ENCODE measurements at places on chromosomes 11 and 22.

DNA sequence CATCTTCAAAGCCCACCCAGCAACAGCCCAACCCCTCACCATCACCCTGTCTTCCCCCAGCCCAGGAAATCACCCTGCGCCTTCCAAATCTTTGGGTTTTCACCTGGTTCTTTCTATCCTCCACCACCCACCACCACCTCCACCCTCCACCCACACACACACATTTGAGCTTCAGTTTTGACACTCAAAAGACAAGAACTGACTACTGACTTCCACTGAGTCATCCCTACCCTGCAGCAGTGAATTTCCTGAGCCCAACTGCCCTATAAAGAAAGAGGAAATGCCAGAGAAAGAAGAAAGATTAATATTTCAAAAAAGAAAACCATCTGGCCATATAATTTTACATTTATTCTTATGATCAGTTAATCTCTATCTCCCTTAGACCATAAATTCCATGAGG lies 137.5 kb downstream of the CHST1 start:
- DNase-seq, result no peak

- DNase-seq, result no peak
These were observed 54.6 kb upstream of the CHRM4 start for GRCh38 chr11:46445920-46446771.

GRCh38 chr22:22474733-22475132 lies 33.8 kb downstream of the ZNF280B start:
- DNase-seq, result no peak

- DNase-seq, result no peak
These were observed 226.7 kb upstream of the NARS2 start for GRCh38 chr11:78801161-78801884.

- DNase-seq, result no peak
These were observed 186.6 kb downstream of the ADAMTS15 start for GRCh38 chr11:130634961-130635473.

GRCh38 chr22:20246368-20247009 lies 21.6 kb downstream of the RTN4R start:
- no peak for DNase-seq

DNA sequence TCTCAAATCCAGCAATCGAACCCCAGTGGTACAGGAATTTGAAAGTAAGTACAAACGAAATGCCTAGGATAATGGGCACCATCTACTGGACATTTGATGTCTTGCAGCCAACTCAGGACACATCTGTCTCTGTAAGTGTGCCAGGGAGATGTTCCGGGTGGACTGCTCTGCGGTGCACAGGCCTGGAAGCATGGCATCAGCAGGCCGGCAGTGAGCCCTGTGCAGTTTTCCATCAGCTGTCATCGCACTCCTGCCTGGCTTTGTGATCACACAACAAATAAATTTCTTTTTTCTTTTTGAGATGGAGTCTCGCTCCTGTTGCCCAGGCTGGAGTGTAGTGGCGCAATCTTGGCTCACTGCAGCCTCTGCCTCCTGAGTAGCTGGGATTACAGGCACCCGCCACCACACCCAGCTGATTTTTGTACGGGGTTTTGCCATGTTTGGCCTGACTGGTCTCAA lies 71.0 kb downstream of the JAM3 start:
- no peak for DNase-seq

- DNase-seq, result no peak
These were observed 17.6 kb downstream of the ALG12 start for GRCh38 chr22:49900441-49901230.

GRCh38 chr22:36225333-36225922 lies 13.9 kb downstream of the APOL2 start:
- no peak for DNase-seq

DNA sequence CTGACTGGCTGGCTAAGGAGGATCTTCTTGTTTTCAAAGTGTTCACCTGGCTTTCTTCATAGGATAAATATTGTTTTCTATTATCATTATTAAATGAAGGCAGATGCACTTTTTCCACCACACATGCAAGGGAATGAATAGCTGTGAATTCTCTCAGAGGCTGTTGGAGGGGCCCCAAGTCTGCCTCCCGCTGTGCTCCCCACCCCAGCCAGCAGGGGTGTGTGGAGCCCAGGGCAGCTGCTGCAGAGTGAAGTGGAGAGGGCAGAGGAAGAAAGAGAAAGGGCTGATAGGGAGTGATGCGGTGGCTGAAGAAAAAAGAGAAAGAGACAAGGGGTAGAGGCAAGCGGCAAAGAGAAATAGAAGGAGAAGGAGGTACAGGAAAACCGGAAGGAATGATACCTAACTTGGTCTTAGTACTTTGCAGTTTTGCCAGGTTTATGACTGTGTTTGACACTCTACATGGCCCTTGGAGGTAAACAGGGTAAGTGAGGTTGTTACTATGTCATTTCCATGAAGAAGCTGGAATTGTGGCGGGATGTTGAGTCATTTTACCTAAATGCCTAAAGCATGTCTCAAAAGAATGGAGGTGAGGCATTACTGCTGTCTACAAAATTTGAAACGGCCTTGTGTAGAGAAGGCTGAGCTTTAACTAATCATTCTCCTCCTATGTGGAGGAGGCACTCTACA lies 145.7 kb upstream of the B3GAT1 start:
- DNase-seq, result no peak

- no peak for DNase-seq
These were observed 17.1 kb upstream of the NELL1 start for GRCh38 chr11:20652150-20652806.

GRCh38 chr11:134459246-134460061 lies 47.4 kb upstream of the B3GAT1 start:
- no peak for DNase-seq

GRCh38 chr11:7578276-7578955 lies 64.6 kb downstream of the PPFIBP2 start:
- DNase-seq, result no peak

All from activated T-cell treated with anti-CD3 and anti-CD28 coated beads, Interleukin-2, amount 50 U/mL, for 1 hour (primary cell).